ENCODE measurements at places on chromosomes 2 and 18. TPM values are rescaled to one million over a fixed set of nuclear protein-coding genes. Genes with fewer than 3 reads are reported as not detected.

ADI1 gene
- 26.3 TPM for total RNA-seq

MDH1B gene
- total RNA-seq: 0.49 TPM

DOK6 gene
- total RNA-seq: 1.2 TPM

TRIM54 gene
- total RNA-seq: 2.5 TPM

CNTNAP5 gene
- not detected for total RNA-seq
